ENCODE measurements at places on chromosomes 6 and 20. TPM values are rescaled to one million over a fixed set of nuclear protein-coding genes. Genes with fewer than 3 reads are reported as not detected.
A peak's percentile ranks its signal among the peaks of the same experiment; 100 is the strongest.

Gene HS3ST5
- total RNA-seq, result not detected

Gene LMBRD1
- 21.6 TPM for total RNA-seq

DNA sequence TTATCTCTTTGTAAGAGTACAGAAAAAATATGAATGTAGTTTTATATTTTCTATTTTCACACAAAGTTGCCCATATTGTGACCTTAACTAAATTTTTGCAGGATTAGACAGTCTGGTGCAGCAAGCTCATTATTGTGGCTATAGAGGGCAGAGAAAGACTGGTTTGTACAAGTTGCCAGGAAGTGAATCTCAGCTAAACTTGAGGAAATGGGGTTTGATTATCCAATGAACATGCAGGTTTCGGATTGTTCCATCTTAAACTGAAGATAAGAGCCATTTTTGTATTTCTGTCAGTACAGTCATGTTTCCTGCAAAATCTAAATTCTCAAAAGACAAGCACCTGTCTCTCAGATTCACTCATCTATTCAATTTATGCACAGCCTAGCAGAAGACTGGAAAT lies 390.9 kb downstream of the MMUT start:
- DNase-seq, result peak; percentile 22
- H3K27me3 ChIP-seq, result peaks cover 1% of the 10 kb centered on the region
- H3K4me3 ChIP-seq, result no peak overlapping the region
- peaks cover 5% of the 10 kb centered on the region for H3K4me1 ChIP-seq
- no peak overlapping the region for H3K27ac ChIP-seq
- H3K36me3 ChIP-seq, result no peaks in the 10 kb centered on the region

Gene RAB44
- total RNA-seq, result 0.23 TPM

GRCh38 chr6:28125401-28125800 lies 992 bp downstream of the ZSCAN16 start:
- peak overlapping the region; percentile 85 for H3K27ac ChIP-seq
- peak overlapping the region; percentile 95 for H3K4me3 ChIP-seq
- peaks cover 41% of the 10 kb centered on the region for H3K4me1 ChIP-seq
- peaks cover 15% of the 10 kb centered on the region for H3K36me3 ChIP-seq
- DNase-seq, result no peak

DNA sequence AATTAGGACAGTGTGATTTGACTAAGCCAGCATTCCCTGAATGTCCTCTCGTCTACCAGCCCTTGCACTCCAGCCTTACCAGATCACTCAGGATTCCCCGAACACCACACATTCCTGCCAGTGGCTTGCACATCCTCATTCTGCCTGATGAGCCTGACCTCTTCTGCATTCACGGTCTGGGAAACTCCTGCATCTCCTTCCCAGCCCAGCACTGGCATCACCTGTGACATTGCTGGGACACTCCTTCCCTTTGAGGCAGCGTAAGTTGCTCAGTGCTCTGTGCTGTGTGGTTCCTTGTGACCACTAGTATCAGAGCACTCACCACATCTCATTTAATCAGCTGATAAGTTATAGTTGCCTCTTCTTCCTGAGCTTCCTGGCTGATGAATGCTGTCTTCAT lies 17.3 kb downstream of the NCOA7 start:
- no peaks in the 10 kb centered on the region for H3K27me3 ChIP-seq
- no peak overlapping the region for H3K4me3 ChIP-seq
- H3K4me1 ChIP-seq, result peaks cover 46% of the 10 kb centered on the region
- no peak overlapping the region for H3K27ac ChIP-seq
- peaks cover 4% of the 10 kb centered on the region for H3K36me3 ChIP-seq
- no peak for DNase-seq

GRCh38 chr20:23387118-23387443 lies 25.1 kb downstream of the GZF1 start:
- H3K36me3 ChIP-seq, result peaks cover 55% of the 10 kb centered on the region
- no peaks in the 10 kb centered on the region for H3K27me3 ChIP-seq
- peaks cover 6% of the 10 kb centered on the region for H3K4me1 ChIP-seq
- no peak overlapping the region for H3K27ac ChIP-seq
- H3K4me3 ChIP-seq, result no peak overlapping the region

Gene PTPRT
- not detected for total RNA-seq

Gene GMDS
- total RNA-seq, result 14.5 TPM

DNA sequence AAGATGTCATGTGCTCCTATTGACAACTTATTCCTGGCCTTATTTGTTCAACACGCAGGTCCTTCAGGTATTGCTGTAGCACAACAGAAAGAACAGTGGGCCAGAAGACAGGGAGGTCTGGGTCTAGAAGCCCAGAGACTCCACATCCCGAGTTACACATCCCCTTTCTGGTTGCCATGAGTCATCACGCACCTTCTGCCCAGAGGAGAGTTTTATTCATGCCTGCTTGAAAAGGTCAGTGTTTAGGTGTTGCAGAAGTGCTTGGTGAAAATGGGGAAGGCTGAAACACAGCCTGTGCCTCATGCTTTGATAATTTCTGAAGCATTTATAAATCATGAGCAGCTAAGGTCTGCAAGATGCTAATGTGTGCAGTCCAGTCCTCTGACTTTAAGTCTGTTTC lies 256.4 kb downstream of the GMPR start:
- DNase-seq, result no peak
- peaks cover 40% of the 10 kb centered on the region for H3K4me1 ChIP-seq
- H3K27ac ChIP-seq, result no peak overlapping the region
- H3K36me3 ChIP-seq, result peaks cover 7% of the 10 kb centered on the region
- no peak overlapping the region for H3K4me3 ChIP-seq

GRCh38 chr20:59672576-59672975 lies 68.2 kb downstream of the PHACTR3 start:
- H3K27me3 ChIP-seq, result no peaks in the 10 kb centered on the region
- no peaks in the 10 kb centered on the region for H3K36me3 ChIP-seq
- no peak for DNase-seq
- H3K27ac ChIP-seq, result no peak overlapping the region
- H3K4me1 ChIP-seq, result no peaks in the 10 kb centered on the region

Gene VPS52
- 40.0 TPM for total RNA-seq

Gene SLC12A5
- not detected for total RNA-seq

DNA sequence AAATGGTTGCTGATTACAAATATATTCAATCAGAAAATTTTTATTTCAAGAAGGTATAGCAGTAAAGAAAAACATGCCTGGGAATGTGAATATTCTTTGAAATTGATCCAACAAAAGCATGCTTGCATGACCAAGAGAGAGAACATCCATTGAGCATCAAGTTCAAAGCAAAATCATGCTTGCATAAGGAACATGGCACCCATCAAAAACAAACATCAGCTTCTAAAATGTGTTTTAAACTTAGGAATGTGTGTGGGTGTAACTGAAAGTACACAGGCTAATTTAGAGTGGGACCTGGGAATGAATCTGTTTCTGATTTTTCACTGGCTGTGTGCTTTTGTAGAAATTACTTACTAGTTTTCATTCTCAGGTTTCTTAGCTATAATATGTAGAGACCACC lies 5.6 kb downstream of the SLC17A5 start:
- no peak overlapping the region for H3K4me3 ChIP-seq
- no peak for DNase-seq
- peaks cover 1% of the 10 kb centered on the region for H3K27me3 ChIP-seq

GRCh38 chr6:19995575-19996257 lies 158.5 kb downstream of the ID4 start:
- no peaks in the 10 kb centered on the region for H3K4me1 ChIP-seq
- no peak overlapping the region for H3K27ac ChIP-seq
- no peaks in the 10 kb centered on the region for H3K27me3 ChIP-seq
- H3K36me3 ChIP-seq, result no peaks in the 10 kb centered on the region

Gene THBS2
- 219 TPM for total RNA-seq
